ENCODE measurements at places on chromosomes 2 and 18.
A peak's percentile ranks its signal among the peaks of the same experiment; 100 is the strongest.

DNA sequence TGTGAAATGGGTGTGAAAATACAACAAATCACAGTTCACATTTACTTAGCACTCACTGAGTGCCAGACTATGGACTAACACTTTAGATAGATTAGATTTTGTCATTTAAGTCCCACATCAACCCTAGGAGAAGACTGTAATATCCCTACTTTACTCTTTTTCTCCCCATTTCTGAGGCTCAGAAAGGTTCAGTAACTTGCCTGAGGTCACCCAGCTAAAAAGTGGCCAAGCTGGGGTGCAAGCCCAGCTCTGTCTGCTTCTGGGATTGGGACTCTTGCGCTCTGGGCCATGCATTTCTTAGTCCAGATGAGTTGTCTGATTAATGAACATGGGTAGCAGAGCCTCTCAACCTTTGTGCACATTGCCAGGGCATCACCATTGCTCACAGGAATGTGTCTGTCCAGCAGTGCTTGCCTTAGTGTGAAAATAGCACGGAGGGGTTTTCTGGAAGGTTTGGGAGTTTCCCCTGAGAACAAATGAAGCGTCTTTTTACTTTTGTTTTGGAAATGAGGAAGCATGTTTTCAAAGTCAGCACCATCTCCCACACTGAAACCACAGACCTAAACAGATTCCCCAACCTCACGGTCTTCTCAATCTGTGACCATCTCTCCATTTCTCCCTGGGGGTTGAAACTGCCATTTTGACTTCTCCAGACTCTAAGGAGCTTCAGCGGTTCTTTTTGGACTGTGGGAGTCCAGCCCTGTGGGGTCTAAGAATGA is 31.9 kb downstream of the NRP2 start:
- DNase-seq: peak; percentile 49

DNA sequence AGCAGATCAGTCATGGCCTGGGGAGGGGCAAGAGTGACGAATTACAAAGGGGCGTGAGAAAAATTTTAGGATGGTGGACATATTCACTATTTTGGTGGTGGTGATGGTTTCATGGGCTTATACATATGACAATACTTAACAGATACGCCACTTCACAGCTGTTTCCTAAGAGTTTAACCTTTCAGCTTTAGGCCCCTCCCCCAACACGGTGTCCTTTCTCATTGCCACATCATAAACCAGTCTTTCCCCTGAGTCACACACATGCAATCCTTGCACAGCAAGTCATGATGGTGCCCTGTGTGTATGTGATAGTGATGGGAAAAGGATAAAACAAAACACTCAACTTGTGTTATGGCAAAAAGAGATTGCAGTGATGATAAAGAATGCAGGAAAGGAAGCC is 47.6 kb upstream of the IL1R1 start:
- peak; percentile 88 for DNase-seq

DNA sequence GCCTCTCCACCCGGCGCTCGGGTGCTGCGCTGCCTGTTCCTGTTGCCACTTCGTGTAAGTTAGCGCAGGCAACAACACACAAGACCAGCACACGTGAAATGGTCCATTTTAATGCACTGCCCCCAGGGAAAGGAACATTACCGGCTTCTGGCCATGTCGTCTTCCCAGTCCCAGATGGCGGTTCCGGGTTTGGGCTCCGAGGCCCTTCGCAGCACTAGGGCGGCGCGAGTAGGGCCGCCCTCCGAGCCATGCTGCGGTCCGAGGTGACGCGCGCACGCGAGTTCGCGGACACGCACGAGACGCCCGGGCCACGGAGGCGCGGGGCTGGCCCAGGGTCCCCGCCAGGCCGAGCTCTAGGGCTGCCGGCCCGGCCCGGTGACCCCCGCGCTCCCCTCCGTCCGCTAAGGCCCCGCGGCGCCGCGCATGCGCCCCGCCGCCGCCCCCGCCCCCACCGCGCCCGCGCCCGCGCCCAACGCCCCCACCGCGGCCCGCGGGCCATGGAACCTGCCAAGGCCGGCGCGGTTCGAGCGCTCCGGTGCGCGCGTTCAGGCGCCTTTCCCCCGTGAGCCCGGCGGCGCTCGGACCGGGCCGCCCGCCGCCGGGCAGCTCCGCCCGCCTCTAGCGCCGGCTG is 367 bp upstream of the ZNF236 start:
- peak; percentile 49 for DNase-seq

DNA sequence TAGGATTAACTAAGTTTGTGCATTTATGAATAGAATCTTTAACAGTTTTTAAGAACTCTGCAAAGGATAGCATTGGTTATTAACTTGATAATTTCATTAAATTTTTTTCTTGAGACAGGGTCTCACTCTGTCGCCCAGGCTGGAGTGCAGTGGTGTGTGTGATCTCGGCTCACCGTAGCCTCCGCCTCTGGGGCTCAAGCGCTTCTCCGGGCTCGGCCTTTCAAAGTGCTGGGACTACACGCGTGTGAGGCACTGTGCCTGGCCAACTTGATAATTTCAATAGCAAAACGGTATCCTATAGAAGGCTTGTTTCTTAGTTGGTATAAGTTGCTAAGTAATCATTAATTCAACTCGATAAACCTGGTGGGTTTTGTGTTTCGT is 38.0 kb downstream of the ADNP2 start:
- DNase-seq: no peak

DNA sequence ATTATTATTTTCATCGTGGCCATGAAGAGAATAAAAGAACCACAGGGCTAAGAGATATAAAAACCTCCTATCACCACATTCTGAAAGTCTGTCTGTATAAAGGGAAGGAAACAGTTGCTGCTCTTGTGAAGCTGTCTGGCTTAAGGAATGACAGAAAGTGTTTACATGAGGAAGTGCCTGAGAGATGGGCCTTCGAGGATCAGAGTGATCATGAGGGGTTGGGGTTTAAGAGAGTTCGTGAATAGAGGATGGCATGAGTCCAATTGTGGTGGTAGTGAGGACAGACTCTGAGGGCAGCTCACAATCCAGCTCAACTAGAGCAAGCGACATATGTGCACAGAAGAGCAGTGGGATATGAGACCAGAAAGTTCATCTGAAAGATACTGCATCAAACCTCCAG is 65.8 kb upstream of the PIEZO2 start:
- DNase-seq: no peak

GRCh38 chr2:159175927-159176326 is 110.6 kb downstream of the WDSUB1 start:
- no peak for DNase-seq

- DNase-seq: no peak
These were observed 59.2 kb upstream of the SLC5A7 start for GRCh38 chr2:107927034-107927534.

GRCh38 chr2:205869439-205869838 is 187.1 kb downstream of the NRP2 start:
- DNase-seq: no peak

DNA sequence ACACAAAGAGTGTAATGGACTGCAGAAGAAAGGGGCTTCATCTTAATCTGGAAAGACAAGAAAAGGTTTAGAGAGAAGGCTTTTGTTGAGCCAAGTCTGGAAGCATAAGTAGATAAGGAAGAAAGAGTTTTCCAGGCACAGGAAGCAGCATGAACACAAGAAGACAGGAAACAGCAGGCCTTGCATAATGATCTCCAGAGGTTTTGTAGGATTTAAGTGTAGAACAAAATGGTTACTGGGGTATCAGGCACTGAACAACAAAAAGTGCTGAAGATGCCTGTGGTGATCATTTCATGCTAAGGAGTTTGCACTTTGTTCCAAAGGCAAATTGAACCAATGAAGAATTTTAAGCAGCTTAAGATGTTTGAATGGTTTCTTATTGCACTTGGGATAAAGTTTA is 281.6 kb upstream of the TANK start:
- no peak for DNase-seq

DNA sequence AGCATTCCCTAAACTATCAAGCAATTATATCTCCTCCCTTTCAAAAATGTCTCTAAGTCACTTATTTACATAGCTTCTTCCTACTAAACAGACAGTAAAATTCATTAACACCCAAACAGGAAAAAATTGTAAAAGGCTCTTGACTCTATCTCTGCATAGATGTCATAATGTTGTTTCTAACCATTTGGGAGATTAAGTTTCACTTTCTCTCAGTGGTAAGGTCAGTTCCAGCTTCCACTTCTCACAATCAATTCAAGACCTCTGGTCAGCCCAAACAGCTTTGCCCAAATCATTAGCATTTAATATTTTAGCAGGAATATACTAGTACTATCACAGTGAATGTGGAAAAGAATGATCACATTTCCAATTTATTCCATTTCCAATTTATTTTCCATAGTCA is 374.3 kb upstream of the MC4R start:
- no peak for DNase-seq

GRCh38 chr2:4192119-4192518 is 488.7 kb downstream of the DCDC2C start:
- DNase-seq: no peak

DNA sequence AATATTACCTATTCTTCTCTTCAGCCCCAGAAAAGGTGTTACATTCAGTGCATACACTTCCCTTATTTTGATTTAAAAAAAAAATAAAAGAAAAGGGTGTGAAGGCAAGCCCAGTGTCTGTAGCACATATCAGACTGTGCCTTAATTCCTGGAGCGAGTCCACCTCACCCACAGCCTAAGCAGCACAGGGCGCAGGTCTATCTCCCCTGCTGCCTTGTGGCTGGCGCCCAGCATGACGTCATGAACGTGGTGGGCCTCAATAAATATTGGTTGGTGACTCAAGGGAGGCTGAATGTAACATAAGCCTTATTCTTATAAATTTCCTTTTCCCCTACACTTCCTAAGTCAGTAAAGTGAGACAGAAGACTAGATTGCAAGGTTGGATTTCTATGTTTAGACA is 26.4 kb downstream of the ST3GAL5 start:
- DNase-seq: peak; percentile 25

GRCh38 chr18:47978603-47979002 is 48.1 kb upstream of the SMAD2 start:
- no peak for DNase-seq

DNA sequence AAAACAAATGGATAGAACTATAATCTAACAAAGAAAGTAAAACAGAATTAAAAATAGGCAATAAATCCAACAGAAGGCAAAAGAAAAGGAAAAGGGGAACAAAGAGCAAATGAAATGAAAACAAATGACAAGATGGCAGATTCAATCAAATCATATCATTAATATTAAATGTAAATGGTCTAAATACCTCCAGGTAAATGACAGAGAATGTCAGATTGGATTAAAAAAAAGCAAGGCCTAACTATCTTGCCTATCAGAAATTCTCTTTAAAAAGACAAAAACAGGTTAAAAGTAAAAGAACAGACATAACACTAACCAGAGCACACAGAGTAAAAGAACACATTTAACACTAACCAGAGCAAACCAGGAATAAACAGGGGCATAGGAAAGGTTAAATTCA is 63.1 kb upstream of the TMEM247 start:
- DNase-seq: no peak

DNA sequence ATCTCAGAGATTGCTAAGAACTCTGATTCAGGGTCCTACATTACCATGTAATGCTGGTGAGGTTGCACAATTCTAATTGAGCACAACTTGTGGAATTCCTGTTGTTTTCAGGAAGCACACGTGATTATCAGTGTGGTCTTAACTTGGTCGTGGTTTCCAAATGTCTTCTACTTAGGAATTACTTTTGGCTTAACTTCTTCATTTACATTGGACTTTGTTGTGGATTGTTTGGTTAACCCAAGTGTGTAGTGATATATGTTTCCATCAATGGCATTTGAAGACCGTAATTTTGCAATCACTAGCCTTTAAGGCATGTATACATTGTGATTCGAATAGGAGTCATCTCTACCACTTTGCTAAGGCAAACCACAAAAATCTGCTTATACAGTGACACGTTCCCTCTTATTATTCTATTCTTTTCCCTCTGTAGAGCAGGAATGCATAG is 373.3 kb downstream of the IRS1 start:
- peak; percentile 100 for DNase-seq

DNA sequence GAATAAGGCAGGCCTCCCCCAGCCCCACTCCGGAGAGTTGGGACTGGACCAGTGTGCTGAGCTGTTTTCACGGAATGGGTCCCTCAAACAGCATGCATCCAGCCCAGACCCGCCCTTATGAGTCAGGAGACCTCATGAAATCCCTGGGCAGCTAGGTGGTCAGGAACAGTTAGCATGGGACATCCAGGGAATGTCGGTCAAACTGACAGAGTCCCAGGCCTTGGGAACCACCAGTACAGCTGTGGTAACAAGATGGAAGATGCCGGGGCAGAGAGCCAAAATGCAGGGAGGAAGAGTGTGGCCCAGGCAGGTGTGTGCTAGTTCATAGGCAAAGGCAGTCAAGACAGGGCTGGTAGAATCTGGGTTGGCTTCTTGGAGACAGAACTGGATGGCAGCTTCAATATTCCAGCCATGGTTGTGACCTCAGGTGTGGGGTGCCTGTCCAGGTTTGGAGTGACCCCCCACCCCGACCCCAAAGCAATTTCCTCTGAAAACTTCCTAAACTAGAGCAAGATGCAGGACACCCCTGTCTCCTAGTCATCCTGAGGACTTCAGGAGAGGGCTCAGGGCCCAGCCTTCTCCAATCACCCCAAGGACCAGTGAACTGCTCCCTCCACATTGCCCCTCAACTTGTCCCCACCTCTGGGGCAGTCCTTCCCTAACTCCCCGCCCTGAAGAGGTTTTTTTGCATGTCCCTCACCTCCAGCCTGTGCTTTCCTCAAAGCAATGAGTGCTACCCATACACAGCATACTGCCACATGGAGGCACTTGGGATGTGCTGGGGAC is 46.5 kb downstream of the KCNIP3 start:
- DNase-seq: no peak

DNA sequence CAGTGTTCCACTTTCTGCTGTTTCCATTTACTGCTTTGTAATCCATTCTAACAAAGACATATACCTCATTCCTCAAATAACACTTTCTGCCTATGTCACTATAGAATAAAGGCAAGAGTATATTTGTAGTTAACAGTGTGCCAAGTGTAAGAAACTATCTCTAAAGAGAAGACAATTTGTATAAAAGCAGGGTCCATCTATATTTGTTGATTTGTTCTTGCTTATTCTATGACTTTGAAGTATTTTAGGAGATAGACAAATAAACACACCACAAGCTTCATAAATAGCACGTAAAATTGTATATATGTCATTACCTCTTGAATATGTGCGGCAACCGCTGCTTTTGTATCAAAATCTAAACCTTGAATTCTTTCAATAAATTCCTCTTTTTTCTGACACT is 56.0 kb downstream of the CCDC88A start:
- DNase-seq: no peak

DNA sequence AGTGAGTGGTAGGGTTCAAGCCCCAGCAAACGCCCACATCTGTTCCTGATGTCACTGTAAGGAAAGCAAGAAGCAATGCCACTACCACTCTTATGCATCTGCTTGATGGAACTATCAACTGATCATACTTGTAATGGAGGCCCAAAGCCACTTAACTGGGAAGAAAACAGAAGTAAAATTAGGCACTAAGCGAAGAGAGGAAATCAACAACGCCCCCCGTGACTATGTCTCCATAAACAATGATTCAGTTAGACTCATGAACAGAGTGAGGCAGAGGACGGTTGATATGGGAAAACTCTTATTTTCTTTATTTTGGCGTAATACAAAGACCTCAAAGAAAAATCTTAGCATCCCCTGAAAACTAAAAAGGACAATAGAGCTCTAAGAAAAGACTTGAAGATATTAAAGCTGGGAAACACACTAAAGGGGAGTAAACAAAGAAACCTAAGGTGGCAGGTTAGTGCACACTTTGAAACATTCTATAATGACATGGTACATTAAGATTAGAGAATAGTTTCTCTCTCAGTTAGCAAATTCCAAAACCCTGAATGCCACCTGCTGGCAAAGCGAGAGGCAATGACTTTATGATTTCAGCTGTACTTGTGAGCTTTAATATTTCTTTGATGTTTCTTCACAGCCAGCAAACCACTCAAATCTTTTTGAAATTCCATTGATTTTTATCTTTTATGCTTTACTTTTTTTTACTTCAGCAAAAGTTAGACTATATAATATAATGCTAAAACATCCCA is 86.5 kb downstream of the LRP2 start:
- no peak for DNase-seq

Measured in fibroblast of skin of back (primary cell).